ENCODE measurements at places on chromosomes 5 and 9. TPM values are rescaled to one million over a fixed set of nuclear protein-coding genes. Genes with fewer than 3 reads are reported as not detected.

DNA sequence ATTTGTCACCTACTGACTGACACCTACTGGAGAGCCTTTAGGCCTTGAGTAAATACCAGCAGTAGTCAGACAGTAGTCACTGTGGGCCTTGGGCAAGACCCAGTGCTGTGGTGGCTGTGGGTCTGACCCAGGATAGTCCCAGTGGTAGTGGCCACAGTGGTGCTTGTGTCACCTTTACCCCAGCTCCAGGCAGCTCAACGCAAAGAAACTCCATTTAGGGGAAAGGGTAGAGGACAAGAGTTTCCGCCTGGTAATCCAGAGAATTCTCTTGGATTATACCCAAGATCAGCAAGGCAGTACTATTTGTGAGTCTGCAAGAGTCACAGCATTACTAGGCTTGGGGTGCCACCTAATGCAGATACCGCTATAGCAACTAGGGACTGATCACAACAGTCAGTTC is 28.9 kb downstream of the CERT1 start:
- no peak for DNase-seq

The IL5 gene
- not detected for total RNA-seq

GRCh38 chr5:172758077-172758833 is 12.7 kb downstream of the DUSP1 start:
- peak; percentile 58 for DNase-seq

The LCN1 gene
- not detected for total RNA-seq

Data from sciatic nerve (tissue), 2 donors.